MG63 (cell line): ENCODE measurements at places on chromosomes 1 and 21. TPM values are rescaled to one million over a fixed set of nuclear protein-coding genes. Genes with fewer than 3 reads are reported as not detected.
A peak's percentile ranks its signal among the peaks of the same experiment; 100 is the strongest.

- DNase-seq: no peak
Observed at GRCh38 chr1:170604065-170604464, 59.9 kb upstream of the PRRX1 start.

DNA sequence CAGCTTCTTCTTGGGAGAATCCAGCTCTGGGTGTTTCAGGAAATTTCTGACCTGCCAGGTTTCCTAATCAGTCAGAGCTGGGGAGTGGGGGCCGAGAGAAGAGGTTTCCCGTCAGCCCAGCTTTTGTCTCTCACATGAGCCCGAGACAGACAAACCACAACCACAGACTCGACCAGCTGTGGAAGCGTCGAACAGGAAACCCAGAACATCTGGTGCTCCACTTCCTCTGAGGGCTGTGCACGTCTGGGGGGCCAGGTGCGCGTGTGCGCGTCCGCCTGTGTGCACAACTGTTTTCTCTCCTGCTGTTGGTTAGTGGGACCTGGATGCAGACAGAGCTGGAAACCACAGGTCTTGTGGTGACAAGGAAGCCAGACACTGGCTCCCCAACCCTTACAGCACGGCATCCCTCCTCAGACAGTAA is 113.0 kb upstream of the SLC25A33 start:
- no peak for DNase-seq

DNA sequence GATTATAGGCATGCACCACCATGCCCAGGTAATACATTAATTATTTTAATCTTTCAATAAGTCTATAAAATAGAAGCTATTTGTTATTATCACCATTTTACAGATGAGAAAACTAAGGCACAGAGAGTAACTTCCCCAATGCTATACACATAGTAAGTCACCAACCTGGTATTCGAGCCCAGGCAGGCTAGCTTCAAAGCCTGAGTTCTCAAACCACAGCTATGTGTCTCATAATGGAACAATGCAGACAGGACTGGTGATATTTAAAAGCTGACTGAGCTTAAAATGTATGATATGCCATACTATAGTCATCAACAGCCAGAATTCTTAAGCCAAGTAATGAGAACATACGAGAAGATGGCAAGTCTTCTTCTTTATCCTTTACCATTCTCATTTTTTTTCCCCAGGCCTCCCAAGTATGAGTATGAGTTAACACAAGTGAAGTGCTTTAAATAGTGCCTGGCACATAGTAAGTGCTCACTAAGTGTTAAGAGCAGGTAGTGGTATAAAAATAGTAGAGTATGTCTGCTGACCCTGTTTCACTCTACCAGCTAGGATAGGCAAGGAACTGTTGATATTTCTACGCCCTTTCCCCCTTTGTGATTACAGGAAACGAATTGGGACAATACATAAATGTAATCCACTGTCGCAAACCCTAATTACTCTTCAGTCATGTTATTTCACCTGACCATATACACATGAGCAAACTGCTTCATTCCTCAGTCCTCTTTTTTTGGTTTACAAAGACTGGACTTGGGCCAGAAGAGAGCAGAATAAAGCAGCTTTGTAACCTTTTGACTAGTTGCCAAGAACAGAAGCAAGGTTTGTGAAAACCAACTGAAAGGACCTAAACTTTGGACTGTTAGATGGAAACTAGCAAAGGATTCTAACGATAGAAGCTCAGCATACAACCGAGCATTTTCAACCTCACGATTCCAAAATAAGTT is 9.5 kb downstream of the EYA3 start:
- DNase-seq: peak; percentile 48

DNA sequence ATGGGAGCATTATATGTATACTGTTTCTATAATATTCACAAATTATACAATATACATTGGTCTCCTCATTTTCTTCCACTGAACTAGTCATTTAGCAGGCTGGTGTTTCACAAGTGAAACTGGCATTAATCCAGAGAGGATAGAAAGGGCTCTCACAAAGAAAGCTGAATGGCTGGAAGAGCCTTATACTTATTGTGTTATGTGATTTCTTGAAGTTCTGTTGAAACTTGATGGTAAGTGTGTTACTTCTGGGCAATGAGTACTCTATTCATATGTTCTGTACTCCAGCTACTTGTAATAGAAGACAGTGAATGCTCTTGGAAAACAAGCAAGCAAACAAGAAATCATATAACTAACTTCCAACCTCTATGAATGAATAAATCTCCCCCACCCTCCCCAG is 14.9 kb downstream of the STX12 start:
- DNase-seq: no peak

- DNase-seq: no peak
Observed at GRCh38 chr1:196407358-196408051, 200.7 kb downstream of the KCNT2 start.

DNA sequence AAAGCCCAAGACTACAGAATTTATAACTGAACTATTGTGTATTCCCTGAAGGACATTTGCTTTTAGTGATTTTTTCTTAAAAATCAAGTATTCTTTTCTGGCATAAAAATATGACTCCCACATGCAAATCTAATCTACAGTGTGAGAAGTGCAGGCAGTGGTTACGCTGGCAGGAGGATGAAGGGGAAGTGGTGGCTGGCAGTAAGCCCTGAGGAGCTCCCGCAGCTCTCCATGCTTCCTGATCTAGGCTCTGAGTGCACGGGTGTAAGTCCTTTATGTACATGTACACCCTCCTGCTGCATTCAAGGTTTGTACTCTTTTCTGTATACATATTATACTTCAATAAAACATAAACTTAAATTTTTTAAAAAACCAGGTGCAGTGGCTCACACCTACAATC is 67.5 kb upstream of the PRDX6 start:
- peak; percentile 89 for DNase-seq

- DNase-seq: no peak
Observed at GRCh38 chr1:95067062-95067461, 5.7 kb downstream of the ALG14 start.

- DNase-seq: peak; percentile 62
Observed at GRCh38 chr21:36613059-36613458, 85.9 kb upstream of the SIM2 start.

- DNase-seq: no peak
Observed at GRCh38 chr1:205204552-205204951, 7.0 kb downstream of the DSTYK start.

GRCh38 chr1:4786055-4786454 is 131.6 kb downstream of the AJAP1 start:
- DNase-seq: no peak

- DNase-seq: no peak
Observed at GRCh38 chr1:192903142-192903541, 94.3 kb downstream of the RGS2 start.

DNA sequence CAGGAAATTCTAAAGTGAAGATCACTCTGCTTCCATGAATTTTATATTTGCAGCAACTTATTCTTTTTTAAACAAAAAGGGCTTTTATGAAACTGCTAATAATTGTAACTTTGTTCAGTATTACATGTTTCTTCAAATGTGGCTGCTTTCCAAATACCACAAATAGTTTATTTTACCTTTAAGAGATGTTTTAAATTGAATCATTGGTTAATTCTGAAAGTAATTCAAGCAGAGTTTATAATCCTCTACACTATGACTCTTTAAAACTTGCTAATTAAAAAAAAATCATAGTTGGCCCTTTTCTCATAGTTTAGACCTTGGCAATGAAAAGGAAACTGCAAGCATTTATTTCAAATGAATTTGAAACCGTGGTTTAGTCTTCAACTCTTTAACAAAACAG is 59.6 kb downstream of the SDCCAG8 start:
- DNase-seq: no peak

- peak; percentile 85 for DNase-seq
Observed at GRCh38 chr1:7300893-7301663, 470.0 kb upstream of the VAMP3 start.

DNA sequence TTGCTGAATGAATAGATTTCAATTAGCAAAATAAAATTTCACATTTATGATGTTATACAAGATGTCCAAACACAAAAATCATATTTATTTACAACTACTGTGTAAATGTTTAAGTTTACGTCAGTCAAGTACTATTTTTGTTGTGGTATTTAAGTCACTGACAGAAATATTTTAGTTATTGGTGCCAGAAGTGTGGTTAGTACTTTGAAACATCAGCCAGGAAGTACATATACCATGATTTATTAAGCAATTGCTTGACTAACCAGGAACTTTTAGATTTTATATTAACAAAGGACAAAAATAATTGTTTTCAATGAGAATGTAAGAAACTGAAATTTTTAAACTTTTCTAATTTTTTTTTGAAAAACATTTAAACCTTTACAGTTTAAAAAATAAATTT is 2.4 kb upstream of the FCRL4 start:
- DNase-seq: no peak

- DNase-seq: no peak
Observed at GRCh38 chr21:44926331-44927101, 5.8 kb upstream of the ITGB2 start.

GRCh38 chr1:201036188-201036842 is 12.8 kb upstream of the KIF21B start:
- no peak for DNase-seq

GRCh38 chr1:192435704-192436103 is 118.9 kb downstream of the RGS21 start:
- no peak for DNase-seq

GRCh38 chr1:111406321-111406768 is 21.2 kb downstream of the OVGP1 start:
- peak; percentile 24 for DNase-seq

- DNase-seq: no peak
Observed at GRCh38 chr1:164703960-164704411, 145.0 kb downstream of the PBX1 start.

DNA sequence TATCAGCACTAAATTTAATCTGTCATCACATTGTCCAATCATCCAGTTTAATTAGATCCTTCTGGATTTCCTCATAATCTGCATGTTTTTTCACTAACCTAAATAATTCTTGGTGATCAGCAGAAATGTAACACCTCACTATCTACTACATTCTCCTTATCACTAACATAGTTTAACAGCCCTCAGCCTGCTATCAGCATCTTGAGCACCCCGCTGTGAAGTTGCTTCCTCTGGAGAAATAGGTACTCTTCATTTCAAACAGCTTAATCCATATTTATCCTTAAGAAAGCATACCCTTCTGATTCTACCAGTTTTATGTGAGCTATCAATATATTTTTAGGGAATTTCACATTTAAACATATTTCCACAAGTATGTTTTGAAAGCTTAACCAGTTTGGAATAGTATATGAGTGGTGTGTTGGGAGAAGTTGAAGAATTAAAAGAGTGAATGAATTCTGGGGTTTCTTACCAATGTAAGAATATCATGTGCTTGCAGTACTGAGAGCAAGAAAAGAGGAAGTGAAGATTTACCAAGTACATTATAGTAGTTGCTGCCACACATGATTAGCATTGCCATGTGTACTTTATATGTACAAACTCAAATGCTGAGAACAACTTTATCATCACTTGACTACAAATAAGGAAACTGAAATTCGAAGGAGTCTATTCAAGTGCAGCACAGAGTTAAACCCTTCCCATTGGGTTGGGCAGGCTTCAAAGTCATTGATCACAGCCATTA is 771.1 kb upstream of the ADGRL4 start:
- DNase-seq: no peak

- DNase-seq: no peak
Observed at GRCh38 chr1:55380355-55380970, 165.3 kb upstream of the USP24 start.

- DNase-seq: no peak
Observed at GRCh38 chr1:41498391-41498790, 13.9 kb upstream of the EDN2 start.

- DNase-seq: no peak
Observed at GRCh38 chr1:182394055-182394775, 2.6 kb upstream of the GLUL start.

DNA sequence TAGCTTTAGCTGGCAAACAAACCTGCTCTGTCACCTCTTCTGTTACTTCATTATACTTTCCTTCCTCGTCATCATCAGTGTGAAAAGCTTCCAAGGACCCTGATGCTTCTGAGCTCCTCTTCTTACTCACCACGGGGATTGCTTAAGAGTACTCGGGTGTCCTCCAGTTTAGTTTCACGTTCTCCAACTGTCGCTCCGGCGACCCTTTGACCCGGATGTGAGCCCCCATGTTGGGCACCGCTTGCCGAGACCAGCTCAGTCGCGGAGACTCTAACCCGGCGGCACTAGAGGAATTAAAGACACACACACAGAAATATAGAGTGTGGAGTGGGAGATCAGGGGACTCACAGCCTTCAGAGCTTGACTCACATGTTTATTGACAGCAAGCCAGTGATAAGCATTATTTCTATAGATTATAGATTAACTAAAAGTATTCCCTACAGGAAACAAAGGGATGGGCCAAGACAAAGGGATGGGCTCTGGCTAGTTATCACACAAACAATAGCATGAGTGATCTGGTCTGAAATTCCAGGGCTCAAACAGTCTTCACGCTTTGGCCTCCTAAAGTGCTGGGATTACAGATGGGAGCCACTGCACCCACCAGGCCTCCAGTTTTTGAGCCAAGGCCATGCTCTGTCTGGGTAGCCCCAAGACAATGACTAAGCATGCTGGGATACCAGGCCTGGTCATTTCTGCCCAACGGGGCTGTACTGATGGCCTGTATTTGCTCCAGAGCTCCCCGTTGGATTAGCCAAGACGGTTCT is 30.1 kb upstream of the ENO1 start:
- DNase-seq: peak; percentile 41

DNA sequence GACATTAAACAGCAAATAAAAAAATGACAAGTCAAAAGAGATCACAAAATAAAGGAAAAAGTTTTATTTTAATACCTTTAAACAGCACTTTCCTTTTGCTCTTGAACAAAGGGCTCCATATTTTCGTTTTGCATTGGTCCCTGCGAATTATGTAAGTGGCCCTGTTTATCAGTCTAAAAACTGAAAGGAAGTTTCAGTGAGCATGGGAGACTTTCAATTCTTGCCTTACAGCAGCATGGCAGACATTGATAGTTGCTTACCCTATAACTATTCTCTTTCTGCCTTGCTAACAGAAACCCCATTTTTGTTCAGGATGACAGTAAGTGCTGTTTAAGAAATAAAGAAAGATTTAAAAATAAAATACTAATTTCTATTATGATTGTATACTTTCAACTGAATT is 5.2 kb upstream of the SH3GLB1 start:
- no peak for DNase-seq

FCRLB gene
- total RNA-seq: 0.47 and 3.1 TPM in 2 replicates

GPR3 gene
- total RNA-seq: not detected in 2 replicates

SMAP2 gene
- total RNA-seq: 95.8 and 98.2 TPM in 2 replicates

IL22RA1 gene
- total RNA-seq: 0.86 TPM in 1 of 2 replicates, not detected in the other

MYOM3 gene
- total RNA-seq: 0.13 TPM in 1 of 2 replicates, not detected in the other

PTAFR gene
- 0.49 TPM in 1 of 2 replicates, not detected in the other for total RNA-seq

SHE gene
- total RNA-seq: not detected in 2 replicates

MTR gene
- 8.7 and 9.5 TPM in 2 replicates for total RNA-seq

TEDDM1 gene
- total RNA-seq: not detected in 2 replicates

GBP7 gene
- total RNA-seq: not detected in 2 replicates

NPL gene
- 2.3 and 6.8 TPM in 2 replicates for total RNA-seq

KRTAP6-3 gene
- total RNA-seq: not detected in 2 replicates
